Foreskin keratinocyte (primary cell): ENCODE measurements at places on chromosomes 16 and 17.

- no peak for DNase-seq
These were observed 1.8 kb downstream of the KIFC3 start for GRCh38 chr16:57800200-57801097.

DNA sequence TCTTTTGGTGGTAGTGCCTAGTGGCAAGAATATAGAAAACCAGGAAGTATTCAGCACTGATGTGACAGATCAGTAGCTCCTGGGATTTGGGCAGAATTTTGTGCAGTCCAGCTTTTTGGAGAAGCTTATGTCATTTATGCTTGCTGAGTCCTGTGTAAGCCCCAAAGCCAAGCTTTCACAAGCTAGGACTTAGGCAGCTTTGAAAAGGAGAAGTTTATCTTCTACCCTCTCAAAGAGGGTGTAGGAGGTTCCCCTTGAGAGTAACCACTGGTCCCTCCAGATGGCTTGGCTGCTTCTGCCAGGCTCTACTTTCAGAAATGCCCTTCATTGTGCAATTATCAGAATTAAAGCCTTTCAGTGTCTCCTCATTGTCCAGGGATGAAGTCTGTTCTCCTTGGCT, 78.8 kb downstream of the CES1 start:
- no peak for DNase-seq

GRCh38 chr16:71472051-71472450, 10.0 kb upstream of the ZNF23 start:
- DNase-seq, result no peak

DNA sequence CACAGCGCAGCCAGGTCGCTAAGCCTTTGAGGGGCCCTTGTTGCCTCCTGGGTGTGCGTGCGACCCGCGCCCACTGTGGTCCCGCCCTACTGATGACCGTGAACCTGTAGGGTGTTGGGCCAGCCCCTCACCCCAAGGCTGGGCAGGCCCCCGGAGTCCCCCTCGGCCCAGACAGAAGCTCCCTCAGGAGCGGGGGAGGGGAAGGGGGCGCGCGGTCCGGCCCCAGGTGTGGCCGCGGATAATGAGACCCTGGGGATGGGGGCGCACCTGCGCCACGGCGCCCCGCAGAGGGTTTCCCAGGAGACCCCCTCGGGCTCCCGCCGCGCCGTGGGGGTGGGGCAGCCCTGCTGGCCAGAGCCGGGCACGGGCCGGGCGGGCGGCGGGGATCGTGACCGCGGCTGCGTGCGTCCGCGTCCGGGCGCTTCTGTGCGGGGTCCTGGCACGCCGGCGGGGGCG, 358 bp upstream of the ARHGDIG start:
- DNase-seq, result no peak

DNA sequence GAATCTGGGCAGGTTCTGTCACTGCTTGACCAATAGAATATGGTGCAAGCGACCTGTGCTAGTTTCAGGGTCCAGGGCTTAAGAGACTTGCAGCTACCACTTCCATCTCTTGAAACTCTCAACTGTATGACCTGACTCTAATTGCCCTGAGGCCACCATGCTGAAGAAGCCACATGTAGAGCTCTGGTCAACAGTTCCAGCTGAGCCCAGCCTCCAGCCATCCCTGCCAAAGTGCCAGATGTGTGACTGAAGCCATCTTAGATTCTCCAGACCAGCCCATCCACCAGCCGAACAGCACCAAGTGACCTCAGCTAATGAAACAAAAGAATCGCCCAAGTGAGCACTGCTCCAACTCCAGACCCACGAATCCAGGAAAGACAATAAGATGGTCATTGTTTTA, 3.4 kb upstream of the MT2A start:
- DNase-seq, result no peak
